ENCODE measurements at places on chromosomes 7 and 10. TPM values are rescaled to one million over a fixed set of nuclear protein-coding genes. Genes with fewer than 3 reads are reported as not detected.
A peak's percentile ranks its signal among the peaks of the same experiment; 100 is the strongest.

- DNase-seq = peak; percentile 76
Observed at GRCh38 chr10:62433181-62433692, 59.1 kb downstream of the ZNF365 start.

- DNase-seq = no peak
Observed at GRCh38 chr7:102415685-102416225, 17.6 kb upstream of the ORAI2 start.

Gene GIMAP7
- not detected for polyA plus RNA-seq

- DNase-seq = no peak
Observed at GRCh38 chr7:100673942-100674410, 436 bp downstream of the GNB2 start.

DNA sequence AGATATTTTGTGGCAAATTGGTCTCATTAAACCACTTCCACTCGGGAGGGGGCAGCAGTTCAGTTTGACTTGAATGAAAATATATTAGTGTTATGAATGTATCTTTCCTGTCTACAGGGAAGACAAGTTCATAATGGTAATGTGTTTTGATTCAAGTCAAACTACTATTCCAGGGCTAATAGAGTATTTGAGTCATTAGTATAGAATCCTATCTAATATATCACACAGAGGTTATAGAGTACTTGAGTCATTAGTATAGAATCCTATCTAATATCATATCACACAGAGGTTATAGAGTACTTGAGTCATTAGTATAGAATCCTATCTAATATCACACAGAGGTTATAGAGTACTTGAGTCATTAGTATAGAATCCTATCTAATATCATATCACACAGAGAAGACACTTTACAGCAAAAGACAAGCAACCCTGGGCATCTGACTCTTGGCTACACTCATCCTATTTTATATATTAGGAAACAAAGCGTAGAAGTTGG is 199.7 kb upstream of the MAGI2 start:
- no peak for DNase-seq

DNA sequence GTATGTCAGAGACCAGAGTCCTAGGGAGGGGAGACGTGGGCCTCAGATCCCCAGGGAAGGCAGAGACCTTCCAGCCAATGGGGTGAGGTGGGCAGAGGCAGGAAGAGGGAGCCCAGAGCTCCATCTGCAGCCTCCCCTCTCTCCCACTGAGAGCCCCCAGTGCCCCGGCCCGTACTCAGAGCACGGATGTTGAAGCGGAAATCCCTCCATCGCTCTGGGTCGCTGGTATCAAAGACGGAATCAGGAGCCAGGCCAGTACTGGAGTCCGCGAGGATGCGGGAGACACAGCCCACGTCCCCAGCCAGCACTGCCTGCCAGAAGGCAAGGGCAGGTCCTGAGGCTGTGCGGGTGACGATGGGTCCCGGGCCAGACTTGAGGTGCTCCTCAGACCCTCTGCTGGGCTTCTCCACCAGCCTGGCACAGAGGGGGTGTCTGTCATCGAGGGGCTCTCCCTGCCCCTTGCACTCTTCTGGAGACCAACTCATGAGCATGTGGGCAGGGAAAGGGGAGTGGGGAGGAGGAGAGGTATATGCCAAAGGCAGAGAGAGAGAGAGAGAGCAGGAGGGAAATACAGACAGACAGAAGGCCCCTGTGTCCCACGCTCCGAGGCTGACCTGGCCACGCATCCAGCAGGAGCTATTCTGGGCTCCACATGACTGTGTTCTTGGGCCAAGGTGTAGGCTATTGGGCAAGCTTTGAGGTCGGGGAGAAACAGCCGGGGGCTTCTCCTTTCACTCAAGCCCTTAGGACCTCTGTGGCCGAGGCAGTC is at the start of gene ASB10:
Gene ASB10, minus strand, starts transcription at position 611 of the 769 bp plus-strand sequence. Its CDS starts 120 bp downstream, at position 491.
- DNase-seq = no peak

GRCh38 chr7:131109759-131110296 is 217.8 kb upstream of the MKLN1 start:
- no peak for DNase-seq

Gene GPR15LG
- polyA plus RNA-seq = not detected

Gene SPACDR
- polyA plus RNA-seq = 0.76 TPM

DNA sequence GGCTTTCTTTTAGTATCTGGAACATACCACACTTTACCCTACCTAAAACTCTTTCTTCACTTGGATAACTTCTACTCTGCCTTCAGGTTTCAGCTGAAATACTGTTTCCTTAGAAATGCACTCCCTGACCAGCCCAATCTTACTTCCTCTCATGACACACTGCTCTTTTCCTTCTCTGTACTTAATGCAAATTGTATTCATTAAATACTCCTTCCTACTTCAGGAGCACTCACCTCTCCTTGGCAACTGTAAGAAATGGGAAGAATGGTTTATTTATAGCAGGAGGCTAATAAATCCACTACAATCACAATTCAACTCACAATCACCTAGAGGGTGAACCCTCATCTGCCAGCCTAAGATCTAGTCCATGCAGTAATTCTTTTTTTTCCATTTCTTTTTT is 15.2 kb downstream of the ZCWPW1 start:
- DNase-seq = no peak

GRCh38 chr7:8365499-8366110 is 67.8 kb upstream of the NXPH1 start:
- DNase-seq = no peak

DNA sequence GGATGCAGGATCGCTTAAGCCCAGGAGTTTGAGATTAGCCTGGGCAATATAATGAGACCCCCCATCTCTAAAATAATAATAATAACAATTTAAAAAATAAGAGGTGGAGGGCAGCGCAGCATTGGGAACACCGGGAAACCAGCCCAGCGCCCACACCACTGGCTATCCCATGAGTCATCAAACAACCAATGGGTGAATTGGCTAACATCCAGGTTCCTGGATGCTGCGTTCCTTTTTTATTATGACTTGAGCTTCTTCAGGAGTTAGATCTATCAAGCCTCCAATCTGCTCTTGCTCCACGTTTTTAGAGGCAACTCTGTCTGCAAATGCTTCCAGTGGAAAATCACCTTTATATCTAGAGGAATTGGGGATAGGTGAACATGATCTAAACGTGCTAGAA is 10.0 kb upstream of the LRRC4 start:
- peak; percentile 36 for DNase-seq

- DNase-seq = no peak
Observed at GRCh38 chr7:114138587-114138986, 219.8 kb upstream of the PPP1R3A start.
